ENCODE measurements at places on chromosomes 2 and 18. TPM values are rescaled to one million over a fixed set of nuclear protein-coding genes. Genes with fewer than 3 reads are reported as not detected.

CCDC150 gene
- 3.8 TPM for total RNA-seq

LOXL3 gene
- total RNA-seq = 14.2 TPM

OBSL1 gene
- 21.4 TPM for total RNA-seq

FTCDNL1 gene
- total RNA-seq = 0.18 TPM

ESCO1 gene
- total RNA-seq = 11.4 TPM

FHOD3 gene
- total RNA-seq = 16.0 TPM

CROCC2 gene
- not detected for total RNA-seq

Data from IMR-90 (cell line).